Germinal center (tissue), 1 donor: ENCODE measurements at places on chromosomes 7 and 10.

DNA sequence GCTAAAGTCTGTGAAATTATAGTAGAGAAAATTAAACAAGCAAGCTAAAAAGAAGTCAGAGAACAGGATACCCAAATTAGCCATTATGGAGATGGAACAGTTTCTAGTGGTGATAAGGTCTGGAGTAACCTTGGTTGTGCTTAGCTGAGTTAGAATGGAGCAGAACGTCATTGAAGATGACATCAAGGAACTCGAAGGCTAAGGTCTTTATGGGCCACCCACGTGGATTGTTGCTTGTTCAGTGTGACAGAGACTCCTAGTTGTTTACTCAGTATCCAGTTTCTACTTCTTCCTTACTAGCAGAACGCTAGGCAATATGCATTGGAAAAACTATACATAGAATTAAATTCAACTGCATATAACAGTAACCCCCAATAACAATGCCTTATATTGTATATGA lies 39.7 kb downstream of the AHCYL2 start:
- no peak for DNase-seq

DNA sequence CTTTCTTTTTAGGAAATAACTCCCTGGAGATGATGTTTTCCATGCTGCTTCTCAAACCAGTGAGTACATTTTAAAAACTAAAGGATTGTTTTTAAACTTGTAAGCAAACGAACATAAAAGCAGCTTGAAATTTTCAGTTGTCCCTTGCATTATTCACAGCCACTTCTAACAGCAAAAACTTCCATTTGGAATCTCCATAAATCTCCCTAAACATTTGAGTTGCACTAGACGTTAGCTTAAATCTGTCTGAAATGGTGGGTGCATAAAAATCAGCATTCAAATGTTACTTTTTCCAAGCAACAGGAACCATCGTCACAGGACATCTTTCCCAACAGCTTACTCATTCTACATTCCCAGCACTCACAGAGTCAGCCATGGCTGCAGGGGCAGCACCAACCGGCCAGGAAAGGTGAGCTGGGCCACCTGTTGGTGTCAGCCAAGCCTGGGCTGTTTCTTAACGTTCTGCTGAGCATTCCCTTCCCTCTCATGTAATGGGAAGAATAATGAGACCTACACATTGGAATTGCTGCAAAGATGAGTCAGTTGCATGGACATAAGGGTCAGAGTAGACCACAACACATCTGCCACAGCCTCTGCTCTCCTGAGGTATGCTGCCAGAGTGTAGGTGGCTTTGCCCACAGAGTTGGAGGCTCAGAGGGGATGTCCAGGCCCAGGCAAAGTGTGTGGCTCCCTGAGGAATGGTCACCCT lies 163.2 kb downstream of the TNS3 start:
- DNase-seq: no peak

DNA sequence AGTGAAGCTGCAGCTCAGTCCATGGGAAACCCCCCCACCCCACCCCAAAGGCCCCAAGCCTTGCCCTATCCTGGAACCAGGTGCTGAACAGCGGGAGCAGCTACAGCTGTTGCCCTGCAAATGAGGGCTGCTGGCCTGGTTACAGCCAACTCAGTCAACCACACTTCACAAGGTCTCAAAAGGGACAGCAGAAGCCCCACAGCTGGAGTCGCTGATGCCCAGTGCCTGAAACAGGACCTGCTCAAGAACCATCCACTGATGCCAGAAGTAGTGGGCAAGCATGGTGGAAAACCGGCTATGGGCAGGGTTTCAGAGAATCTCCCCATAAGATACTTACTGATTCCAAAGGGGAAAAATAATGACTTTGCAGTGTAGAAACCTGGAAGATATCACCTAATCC lies 110.3 kb downstream of the SLC37A3 start:
- no peak for DNase-seq

DNA sequence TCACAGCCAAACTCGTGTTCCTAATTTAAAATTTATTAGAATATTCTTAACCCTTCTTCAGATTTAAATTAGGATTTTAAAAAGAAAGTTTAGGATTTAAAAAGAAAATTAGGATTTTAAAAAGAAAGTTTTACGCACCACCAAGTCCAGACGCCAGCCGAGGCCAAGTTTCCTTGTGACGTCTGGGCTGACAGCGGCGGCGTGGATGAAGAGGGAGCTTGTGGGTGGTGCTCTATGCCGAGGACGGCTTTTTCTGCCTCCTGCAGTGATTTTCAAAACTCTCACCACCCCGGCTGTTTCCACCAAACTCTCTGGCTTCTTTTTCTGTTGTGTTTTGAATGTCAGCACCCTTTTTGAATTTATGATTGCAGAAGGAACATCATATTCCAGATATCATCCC lies 252.9 kb downstream of the DNAJB6 start:
- DNase-seq: no peak

- no peak for DNase-seq
These were observed 456.8 kb upstream of the KLF6 start for GRCh38 chr10:4241724-4242345.

- no peak for DNase-seq
These were observed 28.9 kb downstream of the ADAP1 start for GRCh38 chr7:925601-926000.

DNA sequence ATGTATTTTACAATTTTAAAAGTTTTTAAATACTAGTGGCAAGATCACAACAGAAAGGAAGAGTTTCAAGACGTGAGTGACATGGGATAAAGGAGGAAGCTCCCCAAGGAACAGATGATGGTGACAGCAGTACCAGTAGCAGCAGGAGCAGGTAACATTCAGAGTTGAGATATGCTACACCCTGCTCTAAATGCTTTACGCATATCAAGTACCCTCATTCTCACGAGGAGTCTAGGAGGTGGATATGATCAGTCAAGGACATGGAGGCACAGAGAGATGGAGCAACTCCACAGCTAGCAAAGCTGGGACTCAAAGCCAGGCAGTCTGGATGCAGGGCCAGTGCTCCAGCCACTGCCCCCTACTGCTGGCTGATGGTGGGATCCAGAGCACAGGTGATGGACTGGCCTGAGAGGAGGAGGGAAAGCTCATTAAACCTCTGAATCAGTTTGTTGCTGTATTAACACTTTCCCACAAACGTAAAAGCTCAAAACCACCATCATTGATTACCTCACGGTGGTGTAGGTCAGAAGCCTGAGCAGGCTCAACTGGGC lies 17.5 kb downstream of the RP9 start:
- DNase-seq: no peak

GRCh38 chr7:130639388-130639787 lies 29.2 kb downstream of the COPG2 start:
- DNase-seq: no peak

GRCh38 chr10:1214071-1214675 lies 158.0 kb downstream of the WDR37 start:
- DNase-seq: no peak

GRCh38 chr7:134016223-134016941 lies 110.8 kb upstream of the LRGUK start:
- DNase-seq: no peak

DNA sequence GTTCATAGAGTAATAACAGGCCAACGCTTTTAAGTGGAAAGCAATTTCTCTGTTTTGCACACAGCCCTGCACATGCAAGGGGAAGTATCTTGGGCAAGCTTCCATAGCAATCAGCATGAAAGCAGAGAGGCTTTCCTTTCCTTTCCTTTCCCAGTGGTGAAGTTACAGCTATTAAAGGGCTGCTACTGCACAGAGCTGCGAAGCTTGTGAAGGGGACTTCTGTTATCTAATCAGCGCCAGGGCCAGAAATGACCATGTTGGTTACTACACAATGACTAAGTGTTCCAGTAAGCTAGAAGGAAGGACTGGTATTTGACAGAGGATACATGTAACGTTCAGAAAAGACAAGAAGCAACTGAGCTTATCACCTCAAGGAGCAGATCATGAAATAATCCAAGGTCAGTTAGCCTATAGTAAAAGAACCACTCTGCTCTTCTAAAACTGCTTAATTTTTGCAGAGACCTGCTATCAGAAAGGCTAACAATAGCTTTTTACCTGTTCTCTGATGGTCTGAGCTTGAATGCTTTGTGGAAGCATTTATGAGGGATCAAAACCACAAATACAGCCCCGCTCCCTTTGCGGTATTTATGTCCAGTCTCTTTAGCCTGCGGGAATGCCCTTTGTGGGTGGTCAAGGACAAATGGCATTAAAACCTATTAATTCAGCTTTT lies 45.9 kb downstream of the SGMS1 start:
- no peak for DNase-seq

GRCh38 chr7:51702673-51703072 lies 386.1 kb upstream of the COBL start:
- DNase-seq: no peak

- DNase-seq: no peak
These were observed 124.0 kb upstream of the ZEB1 start for GRCh38 chr10:31194986-31195385.

- DNase-seq: peak; percentile 99
These were observed 685 bp downstream of the LUC7L2 start for GRCh38 chr7:139360210-139360947.

- DNase-seq: no peak
These were observed 314.1 kb upstream of the C7orf33 start for GRCh38 chr7:148276314-148277041.

DNA sequence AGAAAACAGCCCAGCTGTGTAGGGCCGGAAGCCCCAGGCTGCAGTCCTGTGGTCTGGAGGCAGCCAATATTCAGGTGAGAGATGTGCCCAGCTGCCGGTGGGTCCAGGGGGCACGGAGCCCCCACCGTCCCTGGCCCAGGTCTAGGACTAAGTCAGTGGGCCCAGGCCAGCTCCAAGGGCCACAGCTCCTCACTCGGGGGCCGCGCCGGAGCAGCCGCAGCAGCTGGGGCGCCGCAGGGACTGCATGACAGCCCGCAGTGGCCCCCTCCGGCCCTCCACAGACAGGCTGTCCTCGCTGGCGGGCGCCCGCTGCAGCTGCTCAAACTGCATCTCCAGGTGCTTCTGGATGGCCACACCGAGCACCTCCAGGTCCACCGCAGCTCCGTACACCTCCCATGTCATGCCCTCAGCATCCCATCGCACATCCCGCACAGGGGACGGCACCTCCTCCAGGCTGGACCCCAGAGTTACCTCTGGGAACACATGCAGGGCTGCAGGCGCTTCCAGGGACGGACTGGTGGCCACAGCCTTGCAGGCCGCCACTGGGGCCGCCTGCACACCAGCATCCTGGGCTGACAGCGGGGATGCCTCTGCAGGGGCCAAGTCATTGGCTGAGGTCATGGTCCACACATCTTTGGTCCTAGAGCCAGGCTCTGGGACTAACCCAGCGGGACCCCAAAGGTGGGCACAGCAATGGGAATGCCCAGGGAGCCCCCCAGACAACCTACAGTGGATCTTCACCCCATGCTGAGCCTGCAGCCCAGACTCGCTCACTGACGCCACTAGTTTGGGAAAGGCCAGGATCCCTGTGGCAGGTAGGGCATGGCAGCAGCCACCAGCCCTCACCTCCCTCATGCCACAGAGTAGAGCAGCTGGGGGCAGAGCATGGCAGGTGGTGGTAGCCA lies 7.0 kb downstream of the GPRIN2 start:
- DNase-seq: no peak

- DNase-seq: no peak
These were observed 21.7 kb upstream of the PCGF5 start for GRCh38 chr10:91198781-91199180.

- no peak for DNase-seq
These were observed 120.3 kb upstream of the TMEM106B start for GRCh38 chr7:12090757-12091221.

GRCh38 chr7:95577137-95577536 lies 19.2 kb downstream of the PDK4 start:
- DNase-seq: no peak

DNA sequence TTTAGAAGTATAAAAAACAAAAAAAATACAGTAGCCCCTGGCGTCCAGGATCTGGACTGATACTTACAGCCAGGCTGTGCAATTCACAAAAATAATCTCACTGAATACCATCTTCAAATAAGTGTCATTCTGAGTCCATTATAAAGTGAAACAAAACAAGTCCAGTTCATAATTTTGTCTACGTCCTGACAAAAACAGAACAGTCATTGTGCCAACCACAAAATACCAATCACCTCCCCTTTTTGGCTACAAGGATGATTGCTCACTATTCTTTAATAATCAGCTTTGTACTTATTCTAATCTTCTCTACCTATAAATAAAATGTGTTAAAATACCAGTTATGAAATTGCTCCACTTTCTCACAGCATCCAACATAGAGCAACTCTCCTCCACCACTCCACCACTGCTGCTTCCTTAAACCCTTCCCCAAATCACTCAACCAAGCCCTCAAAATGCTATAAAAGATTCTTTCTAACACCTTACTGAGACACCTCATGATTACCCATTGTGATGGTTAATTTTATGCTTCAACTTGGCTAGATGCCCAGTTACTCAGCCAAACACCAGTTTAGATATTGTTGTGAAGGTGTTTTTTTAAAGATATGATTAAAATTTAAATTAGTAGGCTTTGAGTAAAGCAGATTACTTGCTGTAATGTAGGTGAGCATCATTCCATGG lies 479.8 kb upstream of the SEMA3A start:
- DNase-seq: no peak

GRCh38 chr7:30815951-30816644 lies 44.9 kb downstream of the MINDY4 start:
- no peak for DNase-seq

GRCh38 chr10:77629775-77630506 lies 7.7 kb downstream of the KCNMA1 start:
- DNase-seq: no peak

GRCh38 chr10:97922022-97922758 lies 72.5 kb downstream of the GOLGA7B start:
- no peak for DNase-seq

- peak; percentile 27 for DNase-seq
These were observed 164.5 kb downstream of the HERPUD2 start for GRCh38 chr7:35530124-35531109.

- no peak for DNase-seq
These were observed 369.6 kb upstream of the DPP6 start for GRCh38 chr7:153682628-153683027.

DNA sequence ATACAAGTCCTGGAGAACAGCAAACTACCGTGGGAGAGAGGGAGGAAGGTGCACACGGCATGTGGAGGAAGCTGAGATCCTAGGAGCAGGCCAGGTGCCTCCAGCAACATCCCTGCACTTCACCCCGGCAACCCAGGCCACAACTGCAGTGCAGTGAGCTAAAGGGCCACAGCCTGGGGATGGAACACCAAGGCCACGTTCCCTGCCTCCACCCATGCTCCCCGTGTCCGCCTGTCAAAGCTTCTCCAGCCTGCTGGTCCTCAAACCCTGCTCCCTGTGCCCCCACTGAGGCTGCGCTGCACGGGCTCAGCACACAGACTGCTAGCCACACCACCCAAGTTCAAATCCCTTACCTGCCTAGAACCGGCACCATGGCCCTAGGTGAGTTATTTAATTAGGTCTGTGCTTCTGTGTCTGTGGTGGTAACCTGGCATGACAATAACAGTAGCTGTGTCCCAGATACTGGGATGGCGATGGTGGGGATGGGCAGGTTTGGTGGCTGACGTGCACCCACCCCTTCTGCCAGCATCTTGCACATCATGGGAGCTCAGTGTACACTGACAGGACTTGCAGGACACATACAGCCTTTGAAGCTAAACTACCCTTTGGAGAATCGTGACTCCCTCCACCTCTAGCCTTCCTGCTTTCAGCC lies 85.5 kb downstream of the FAM53B start:
- no peak for DNase-seq

- DNase-seq: peak; percentile 35
These were observed 2.1 kb downstream of the MXI1 start for GRCh38 chr10:110209454-110209925.

- DNase-seq: no peak
These were observed 24.3 kb upstream of the PDE1C start for GRCh38 chr7:32094516-32094915.

GRCh38 chr10:36349445-36350078 lies 707.5 kb upstream of the FZD8 start:
- no peak for DNase-seq
